ENCODE measurements at places on chromosomes 2 and 18.

DNA sequence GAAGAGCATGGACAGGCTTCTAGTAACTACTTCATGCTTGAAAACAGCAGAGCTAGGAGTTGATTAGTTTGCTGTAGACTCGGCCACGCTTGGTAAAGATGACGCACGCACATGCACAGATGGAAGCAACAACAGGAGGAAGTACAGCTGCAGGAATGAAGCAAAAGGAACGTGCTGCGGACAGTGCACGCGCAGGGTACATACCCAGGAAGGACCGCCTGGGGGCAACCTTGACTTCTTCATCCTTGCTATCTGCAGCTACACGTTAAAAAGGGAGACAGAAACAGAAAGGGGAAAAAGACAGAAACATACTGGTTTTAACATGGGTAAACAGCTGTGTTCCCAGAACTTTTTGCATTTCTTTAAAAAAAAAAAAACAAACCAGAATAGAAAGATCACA is 17.7 kb downstream of the SLC66A2 start:
- no peak for DNase-seq

- no peak for DNase-seq
Observed at GRCh38 chr18:63192126-63192884, 127.3 kb downstream of the BCL2 start.

- DNase-seq: no peak
Observed at GRCh38 chr2:171187177-171187576, 26.5 kb upstream of the TLK1 start.

GRCh38 chr18:56086786-56087185 is 498.8 kb upstream of the TCF4 start:
- DNase-seq: no peak

- no peak for DNase-seq
Observed at GRCh38 chr2:165793779-165794535, at the start of gene GALNT3. TSS of gene GALNT3 (minus strand) at chr2:165794247. CDS start at chr2:165770700, 23,547 bp downstream.

- DNase-seq: no peak
Observed at GRCh38 chr2:66535574-66536289, 100.8 kb downstream of the MEIS1 start.

DNA sequence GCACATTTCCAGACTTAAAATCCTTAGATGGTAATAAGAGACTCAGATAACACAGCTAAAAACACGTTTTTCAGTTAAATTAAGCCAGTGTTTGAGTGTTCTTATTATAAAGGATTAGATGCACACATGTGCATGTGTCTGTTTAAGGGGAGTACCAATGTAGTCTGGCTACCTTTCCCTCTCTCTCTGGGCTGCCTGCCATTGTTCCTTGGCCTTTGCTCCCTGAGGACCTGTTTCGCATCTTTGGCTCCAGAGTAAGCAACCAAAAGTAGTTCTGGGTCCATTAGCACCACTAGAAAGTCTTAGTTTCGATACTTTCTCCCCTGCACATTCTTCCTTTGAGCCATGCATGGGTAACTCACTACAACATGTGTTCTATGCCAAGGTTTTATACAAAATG is 228.3 kb downstream of the TPGS2 start:
- no peak for DNase-seq

GRCh38 chr2:165193178-165193777 is 10.6 kb downstream of the SCN3A start:
- DNase-seq: no peak

DNA sequence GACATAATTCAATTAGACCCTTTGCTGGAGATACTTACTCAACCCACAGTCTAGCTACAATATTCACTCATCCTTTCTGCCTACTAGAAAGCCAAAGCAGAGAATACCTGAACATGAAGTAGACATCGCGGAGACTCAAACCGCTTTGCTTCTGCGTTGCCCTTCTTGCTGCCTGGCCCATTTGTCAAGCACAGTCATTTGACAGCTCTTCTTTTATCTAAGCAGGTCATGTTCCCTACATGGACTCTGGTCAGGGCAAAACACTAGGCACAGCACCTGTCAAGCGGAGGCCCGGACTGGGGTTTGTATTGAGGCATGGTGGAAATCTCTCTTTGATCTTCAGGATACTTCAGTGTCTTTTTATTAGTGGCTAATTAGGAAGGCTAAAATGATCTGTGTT is 89.7 kb downstream of the FARSB start:
- DNase-seq: no peak
